GM19239 (cell line): ENCODE measurements at places on chromosomes 7 and 10.

GRCh38 chr10:43867667-43868565 is 219.2 kb upstream of the ZNF32 start:
- DNase-seq: no peak

DNA sequence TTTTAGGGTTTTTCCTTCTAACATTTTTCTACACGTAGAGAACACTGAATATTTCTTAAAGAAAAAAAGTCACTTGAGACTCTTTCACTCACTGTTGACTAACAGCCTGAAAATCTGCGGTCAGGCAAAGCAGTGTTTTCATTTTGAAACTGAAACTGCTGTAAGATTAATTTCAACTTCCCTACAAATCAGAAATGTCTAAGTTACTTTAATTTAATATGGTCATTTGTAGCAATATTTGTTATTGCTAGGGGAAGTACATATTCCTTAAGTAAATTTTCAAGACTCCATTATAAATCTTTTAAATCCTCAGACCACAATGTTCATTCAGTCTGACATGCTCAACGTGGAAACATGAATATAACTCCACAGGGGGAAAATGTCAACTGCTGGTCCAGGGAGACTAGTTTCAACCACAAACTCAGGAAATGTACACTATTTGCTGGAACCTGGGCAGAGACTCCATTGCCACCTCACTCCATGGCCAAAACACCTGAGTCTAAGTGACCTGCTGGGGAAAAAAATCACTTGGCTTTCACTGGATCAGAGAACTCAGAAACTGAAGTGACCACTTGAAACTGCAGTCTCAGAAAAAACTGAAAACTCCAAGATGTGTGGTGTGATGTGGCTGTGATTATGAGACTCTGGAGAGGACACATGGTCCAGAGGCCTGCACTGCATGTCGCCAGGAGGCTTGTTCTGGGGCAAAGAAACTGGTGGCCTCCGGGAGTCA is 161.2 kb downstream of the TAX1BP1 start:
- DNase-seq: peak; percentile 36

GRCh38 chr7:23472046-23472445 is 1.8 kb upstream of the IGF2BP3 start:
- no peak for DNase-seq

DNA sequence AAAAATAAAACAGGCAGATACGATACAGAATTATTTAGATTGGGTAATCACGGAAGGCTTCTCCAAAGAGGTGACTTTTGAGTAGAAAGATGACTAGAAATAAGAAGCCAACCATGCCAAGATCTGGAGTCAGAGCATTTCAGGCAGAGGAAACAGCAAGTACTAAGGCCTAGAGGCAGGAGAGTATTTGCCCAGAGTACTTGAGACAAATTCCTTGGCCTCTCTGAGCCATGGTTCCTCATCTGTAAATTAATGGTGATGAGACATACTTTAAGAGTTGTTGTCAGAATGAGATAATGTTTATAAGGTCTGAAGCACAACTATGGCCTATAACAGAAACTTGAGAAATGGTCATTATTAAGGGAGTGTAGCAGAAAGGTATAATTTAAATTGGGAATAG is 15.8 kb upstream of the GPR37 start:
- DNase-seq: no peak

DNA sequence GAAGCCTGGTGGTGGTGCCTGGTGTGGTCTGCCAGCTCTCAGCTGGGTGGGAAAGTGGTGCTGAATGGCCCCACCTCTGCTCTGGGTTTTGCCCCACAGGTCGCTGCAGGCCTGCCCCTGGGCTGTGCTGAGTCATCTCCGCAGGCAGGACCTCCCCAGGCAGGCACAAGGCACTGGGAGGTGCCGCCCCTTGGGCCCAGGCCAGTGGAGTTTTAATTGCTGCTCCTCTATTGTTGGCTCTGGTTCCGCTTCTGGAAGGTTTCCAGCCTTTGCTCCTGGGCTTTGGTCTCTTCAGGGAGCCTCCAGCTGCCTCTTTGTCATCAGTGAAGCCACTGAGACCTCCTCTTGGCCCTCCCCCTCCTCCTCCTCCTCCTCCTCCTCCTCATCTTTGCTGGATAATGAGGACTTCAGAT is 180.3 kb upstream of the GRB10 start:
- DNase-seq: no peak
